ENCODE measurements at places on chromosomes 7 and 10. TPM values are rescaled to one million over a fixed set of nuclear protein-coding genes. Genes with fewer than 3 reads are reported as not detected.

Gene ANKRD30A
- not detected for total RNA-seq

Gene CNNM2
- 1.9 TPM for total RNA-seq

Gene ASAH2B
- total RNA-seq, result 3.1 TPM

Gene PAPSS2
- 69.1 TPM for total RNA-seq

Gene DGKB
- not detected for total RNA-seq

Gene MEOX2
- not detected for total RNA-seq

Gene CFAP70
- not detected for total RNA-seq

Gene TBXAS1
- 5.3 TPM for total RNA-seq

Gene OPALIN
- not detected for total RNA-seq

- no peak for DNase-seq
Measured at GRCh38 chr10:102735065-102735562, 8.6 kb upstream of the WBP1L start.

DNA sequence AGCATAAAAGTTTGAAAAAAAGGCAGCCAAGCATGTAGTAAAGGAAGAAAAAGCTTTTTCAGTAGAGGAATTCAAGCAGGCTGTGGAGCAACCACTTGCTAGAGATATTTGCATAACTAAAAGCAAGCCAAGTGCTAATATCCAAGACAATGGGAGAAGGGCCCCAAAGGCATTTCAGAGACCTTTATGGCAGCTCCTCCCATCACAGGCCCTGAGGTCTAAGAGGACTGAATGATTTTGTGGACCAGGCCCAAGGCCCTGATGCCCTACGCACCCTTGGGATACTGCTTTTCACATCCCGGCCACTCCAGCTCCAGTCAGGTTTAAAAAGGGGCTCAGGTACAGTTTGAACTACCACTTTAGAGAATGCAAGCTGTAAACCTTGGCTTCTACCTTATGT, 261.7 kb upstream of the SEMA3C start:
- no peak for DNase-seq

DNA sequence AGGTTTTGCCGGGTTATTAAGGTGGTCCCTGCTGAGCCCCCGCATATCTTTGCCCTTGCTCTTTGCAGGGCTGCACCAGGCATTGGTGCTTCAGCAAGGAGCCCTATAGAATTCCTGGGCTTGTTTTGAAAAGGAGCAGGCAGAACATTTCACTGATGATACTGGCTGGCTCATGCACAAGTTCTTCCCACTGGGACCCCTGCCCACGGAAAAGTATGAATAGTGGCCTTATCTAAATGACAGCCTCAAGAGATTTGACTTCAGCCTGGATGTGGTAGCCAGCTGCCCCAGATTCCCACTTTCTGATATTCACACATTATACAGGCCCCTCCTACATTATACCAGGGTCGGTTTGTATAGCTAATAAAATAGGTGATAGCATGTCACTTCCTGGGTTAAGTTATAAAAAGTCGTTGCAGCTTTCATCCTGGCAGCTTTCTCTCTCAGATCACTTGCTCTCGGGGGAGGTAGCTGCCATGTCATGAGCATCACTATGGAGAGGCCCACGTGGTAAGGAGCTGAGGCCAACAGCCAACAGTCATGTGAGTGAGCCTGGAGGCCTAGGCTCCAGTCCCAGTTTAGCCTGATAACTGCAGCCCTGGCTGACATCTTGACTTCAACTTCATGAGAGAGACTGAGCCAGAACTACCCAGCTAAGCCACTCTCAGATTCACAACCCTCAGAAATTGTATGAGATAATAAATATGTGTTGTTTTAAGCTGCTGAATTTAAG, 16.8 kb upstream of the CRTAC1 start:
- no peak for DNase-seq

- no peak for DNase-seq
Measured at GRCh38 chr10:94116848-94117247, 123.1 kb downstream of the PLCE1 start.

GRCh38 chr7:114806590-114807162, 115.2 kb upstream of the MDFIC start:
- DNase-seq, result no peak

- peak; percentile 46 for DNase-seq
Measured at GRCh38 chr7:27221201-27221797, 21.3 kb upstream of the EVX1 start.

DNA sequence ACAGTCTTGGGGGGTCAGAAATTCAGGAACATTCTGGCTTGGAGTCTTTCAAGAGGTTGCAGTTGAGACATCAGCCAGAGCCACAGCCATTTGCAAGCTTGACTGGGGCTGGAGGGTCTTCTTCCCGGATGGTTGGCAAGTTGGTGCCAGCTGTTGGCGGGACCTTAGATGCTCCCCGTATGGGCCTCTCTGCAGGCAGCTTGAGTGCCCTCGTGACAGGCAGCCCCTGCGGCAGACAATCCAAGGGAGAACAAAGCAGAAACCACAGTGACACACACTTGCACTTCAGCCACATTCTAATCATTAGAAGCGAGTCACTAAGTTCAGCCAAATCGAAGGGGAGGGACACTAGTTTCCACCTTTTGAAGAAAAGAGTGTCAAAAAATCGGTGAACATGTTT, 59.4 kb upstream of the MXI1 start:
- DNase-seq, result peak; percentile 51

GRCh38 chr10:12685261-12686058, 316.1 kb downstream of the CCDC3 start:
- no peak for DNase-seq

- peak; percentile 47 for DNase-seq
Measured at GRCh38 chr7:33191340-33191739, 62.0 kb downstream of the BBS9 start.

DNA sequence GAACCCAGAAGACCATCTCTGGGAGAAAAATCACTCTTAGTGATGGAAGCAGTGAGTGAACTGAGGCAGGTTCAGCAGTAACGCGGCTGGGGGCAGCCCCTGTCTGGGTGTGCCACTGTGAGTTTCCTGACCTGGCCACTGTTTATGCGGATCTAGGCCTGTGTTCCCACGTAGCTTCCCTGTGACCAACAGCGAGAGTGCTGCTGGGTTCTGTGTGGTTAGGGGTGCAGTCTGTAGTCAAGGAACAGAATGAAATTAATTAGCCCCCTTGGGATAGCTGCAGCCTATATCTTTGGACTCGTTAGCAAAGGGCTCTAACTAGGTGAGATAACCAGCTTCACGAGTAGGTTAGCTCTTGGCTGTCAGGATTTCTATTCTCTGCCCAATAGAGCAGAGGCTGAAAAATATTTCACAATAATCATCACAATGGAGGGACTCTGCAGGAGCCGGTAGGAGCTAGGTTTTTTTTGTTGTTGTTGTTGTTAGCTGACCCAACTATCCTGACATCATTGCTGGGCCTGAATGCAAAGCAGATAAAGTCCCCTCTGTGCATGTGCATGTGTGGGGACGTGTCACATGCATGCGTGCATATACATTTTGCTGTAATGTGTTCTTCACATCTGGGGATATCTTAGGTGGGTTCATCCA, 164.9 kb downstream of the TMEM178B start:
- DNase-seq, result no peak

Data from M059J (cell line).